ENCODE measurements at places on chromosomes 6 and 20. TPM values are rescaled to one million over a fixed set of nuclear protein-coding genes. Genes with fewer than 3 reads are reported as not detected.
A peak's percentile ranks its signal among the peaks of the same experiment; 100 is the strongest.

GRCh38 chr20:57586370-57586793 is 25.5 kb downstream of the PCK1 start:
- DNase-seq = no peak

DNA sequence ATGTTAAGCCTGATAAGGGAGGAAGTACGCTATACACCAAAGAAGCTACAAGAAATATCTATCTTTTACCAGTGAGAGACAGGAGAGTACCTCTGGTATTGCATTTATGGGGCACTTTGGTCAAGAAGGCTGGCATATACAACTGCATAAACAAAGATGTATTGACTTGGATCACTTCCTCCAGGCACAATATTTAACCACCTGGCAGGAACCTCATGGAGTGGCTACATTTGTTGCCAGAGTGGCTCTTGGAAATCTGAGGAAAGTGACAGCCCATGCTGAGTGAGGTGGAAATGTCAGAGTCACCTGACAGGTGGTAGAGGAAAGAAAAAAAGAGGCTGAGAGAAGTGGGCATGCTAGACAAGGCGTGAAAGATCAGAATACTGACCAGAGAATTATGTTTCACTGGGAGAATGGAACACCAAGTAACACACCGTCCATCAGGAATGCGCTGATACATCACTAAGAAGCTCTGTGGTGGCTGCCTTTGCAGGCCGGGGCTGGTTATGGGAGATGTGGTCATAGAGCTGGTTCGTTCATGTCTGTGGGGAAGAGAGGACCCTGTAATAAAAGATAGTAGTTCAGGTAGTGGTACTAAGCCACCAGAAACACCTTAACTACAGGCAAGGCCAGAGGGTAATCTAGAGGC is 61.4 kb upstream of the UFL1 start:
- no peak for DNase-seq

DNA sequence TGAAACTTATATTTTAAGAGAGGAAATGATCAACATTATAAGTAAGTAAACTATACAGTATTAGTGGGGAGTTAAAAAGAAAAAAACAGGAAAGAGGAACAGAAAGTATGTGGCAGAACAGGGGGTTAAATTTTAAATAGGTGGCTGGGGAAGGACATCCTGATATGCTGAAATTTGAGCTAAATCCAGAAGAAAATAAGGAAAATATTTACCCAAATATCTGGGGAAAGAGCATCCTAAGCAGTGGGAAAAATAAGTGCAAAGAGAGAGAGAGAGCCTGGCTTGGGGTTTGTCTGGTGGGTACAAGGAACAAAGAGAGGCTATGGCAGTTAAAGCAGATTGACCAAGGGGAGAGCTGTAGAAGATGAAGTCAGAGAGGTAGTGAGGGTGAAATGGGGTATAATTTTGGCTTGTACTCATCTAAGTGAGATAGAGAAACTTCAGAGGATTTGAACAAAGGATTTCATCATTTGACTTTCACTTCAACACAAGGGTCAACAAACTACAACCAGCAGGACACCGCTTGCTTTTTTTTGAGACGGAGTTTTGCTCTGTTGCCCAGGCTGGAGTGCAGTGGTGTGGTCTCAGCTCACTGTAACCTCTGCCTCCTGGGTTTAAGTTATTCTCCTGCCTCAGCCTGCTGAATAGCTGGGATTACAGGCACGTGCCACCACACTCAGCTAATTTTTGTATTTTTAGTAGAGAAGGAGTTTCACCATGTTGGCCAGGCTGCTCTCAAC is 328.4 kb upstream of the CNR1 start:
- no peak for DNase-seq

DNA sequence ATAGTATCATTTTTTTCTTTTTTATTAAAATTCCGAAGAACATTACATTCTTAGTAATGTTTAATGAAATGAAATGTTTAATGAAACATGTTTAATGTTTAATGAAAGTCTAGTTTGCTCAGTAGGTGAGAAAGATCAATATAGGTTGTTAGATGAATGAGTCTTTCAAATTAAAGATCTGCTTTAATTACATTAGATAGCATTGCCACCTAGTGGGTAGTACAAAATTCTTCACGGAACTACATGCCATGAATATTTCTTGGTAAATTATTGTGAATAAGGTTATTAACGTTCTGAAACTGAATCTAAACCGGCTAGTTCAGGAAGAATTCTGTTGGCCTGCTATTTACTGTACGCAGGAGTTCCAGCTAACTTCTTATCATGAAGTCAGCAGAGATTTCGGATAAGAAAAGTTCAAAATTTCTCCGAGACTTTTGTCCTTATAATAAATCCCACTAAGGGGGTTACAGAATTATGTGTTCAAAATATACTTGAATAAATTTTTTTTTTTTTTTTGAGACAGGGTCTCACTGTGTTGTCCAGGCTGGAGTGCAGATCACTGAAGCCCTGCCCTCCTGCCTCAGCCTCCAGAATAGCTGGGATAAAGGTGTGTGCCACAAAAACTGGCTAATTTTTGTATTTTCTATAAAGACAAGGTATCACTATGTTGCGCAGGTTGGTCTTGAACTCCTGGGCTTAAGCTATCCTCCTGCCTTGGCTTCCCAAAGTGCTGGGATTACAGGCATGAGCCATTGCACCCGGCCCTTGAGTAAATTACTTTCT is 7.9 kb upstream of the GMNN start:
- DNase-seq = peak; percentile 69

- DNase-seq = peak; percentile 78
Measured at GRCh38 chr6:12289365-12289919, 719 bp upstream of the EDN1 start.

- no peak for DNase-seq
Measured at GRCh38 chr6:95128947-95129346, 448.4 kb upstream of the MANEA start.

DNA sequence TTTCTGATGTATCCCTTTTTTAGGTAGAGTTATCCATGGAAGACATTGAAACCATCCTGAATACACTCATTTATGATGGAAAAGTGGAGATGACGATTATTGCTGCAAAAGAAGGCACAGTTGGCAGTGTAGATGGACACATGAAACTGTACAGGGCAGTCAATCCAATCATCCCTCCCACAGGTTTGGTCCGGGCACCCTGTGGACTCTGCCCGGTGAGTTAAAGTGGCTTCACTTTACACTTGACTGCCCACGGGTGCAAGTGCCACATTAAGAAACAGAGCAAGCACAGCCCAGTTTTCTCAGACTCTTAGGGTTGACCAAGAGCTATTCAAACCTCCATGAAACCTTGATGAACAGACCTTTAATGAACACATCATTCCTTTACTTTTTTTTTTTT is 14.4 kb downstream of the POLR3F start:
- no peak for DNase-seq

- DNase-seq = no peak
Measured at GRCh38 chr6:144268794-144269349, 16.3 kb upstream of the UTRN start.

- DNase-seq = peak; percentile 70
Measured at GRCh38 chr6:130843575-130844320, 16.5 kb downstream of the SMLR1 start.

DNA sequence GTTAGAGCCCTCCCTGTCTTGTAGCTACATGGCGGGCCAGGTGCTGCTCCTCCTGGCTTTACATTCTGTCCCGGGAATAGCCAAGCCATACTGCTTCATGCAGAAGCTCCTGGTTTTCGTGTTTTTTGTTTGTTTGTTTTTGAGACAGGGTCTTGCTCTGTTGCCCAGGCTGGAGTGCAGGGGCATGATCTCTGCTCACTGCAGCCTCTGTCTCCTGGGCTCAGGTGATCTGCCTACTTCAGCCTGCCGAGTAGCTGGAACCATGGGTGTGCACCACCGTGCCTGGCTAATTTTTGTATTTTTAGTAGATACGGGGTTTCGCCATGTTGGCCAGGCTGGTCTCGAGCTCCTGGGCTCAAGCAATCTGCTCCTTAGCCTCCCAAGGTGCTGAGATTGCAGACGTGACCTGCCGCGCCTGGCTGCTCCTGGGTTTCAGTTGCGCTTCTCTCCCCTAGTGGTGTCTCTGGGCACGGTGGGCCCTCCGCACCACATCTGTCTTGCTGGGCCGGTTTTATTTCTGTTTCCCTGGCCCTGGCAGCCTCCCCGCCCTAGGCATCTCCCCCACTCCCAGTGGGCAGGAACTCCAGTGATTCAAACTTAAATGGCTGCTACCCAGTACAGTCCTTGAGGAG is 12.9 kb downstream of the CDYL start:
- no peak for DNase-seq

DNA sequence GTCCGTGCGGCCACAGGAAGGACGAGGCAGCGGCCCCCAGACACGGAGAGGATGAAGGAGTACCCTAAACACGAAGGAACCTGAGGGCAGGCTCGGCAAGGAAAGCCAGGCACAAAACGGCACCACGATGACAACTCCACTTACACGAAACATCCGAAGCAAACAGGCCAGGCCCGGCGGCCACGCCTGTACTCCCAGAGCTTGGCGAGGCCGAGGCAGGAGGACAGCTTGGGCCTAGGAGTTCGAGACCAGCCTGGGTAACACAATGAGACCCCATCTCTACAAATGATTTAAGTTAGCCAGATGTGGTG is 13.4 kb downstream of the KCNQ2 start:
- no peak for DNase-seq

The SIRPD gene
- total RNA-seq = not detected

The LY6G6F gene
- not detected for total RNA-seq

The NR2E1 gene
- not detected for total RNA-seq

The PRKN gene
- 2.0 TPM for total RNA-seq

The C20orf202 gene
- 0.09 TPM for total RNA-seq

The SLC22A1 gene
- total RNA-seq = 0.09 TPM

The PPP1R14C gene
- total RNA-seq = 2.1 TPM

The CRISP1 gene
- not detected for total RNA-seq

The TCF21 gene
- total RNA-seq = 5.0 TPM

Data from fibroblast of the aortic adventitia (primary cell).